Glomerular endothelial cell (primary cell): ENCODE measurements at places on chromosomes 2 and 18.

DNA sequence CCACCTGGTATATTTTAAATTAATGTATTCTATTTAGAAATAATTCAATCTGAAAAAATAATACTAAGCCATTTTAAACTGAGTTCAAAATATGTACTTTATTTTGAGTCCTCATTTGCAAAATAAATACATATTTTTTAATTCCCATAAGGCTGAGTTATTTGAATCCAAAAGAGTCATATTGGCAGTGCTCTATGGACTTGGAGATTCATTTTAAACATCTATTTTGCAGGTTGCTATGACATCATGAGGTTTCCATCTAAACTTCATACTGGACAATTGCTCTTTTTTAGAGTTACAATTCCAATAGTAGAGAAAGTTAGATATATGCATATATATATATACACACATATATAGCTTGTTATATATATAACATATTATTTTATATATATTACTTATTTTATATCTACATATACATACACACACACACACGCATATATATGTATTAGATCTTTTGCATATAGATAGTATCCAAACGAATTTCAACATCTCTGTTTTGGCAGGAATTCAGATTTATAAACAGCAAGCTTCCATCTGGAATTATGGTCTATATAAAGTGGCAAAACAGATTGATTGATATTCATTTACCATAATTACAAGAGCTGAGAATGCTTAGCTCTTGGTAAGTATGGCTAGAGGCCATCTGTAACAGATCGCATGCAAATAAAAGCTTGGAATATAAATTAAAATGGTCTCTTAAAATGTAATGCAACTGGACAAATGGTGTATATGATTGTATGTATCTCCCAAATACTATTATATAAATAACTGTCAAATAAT is 34.9 kb downstream of the NOL4 start:
- DNase-seq: no peak

- DNase-seq: no peak
Measured at GRCh38 chr18:21000667-21001066, 110.9 kb downstream of the ROCK1 start.

- DNase-seq: no peak
Measured at GRCh38 chr18:48157956-48158355, 227.5 kb upstream of the SMAD2 start.

DNA sequence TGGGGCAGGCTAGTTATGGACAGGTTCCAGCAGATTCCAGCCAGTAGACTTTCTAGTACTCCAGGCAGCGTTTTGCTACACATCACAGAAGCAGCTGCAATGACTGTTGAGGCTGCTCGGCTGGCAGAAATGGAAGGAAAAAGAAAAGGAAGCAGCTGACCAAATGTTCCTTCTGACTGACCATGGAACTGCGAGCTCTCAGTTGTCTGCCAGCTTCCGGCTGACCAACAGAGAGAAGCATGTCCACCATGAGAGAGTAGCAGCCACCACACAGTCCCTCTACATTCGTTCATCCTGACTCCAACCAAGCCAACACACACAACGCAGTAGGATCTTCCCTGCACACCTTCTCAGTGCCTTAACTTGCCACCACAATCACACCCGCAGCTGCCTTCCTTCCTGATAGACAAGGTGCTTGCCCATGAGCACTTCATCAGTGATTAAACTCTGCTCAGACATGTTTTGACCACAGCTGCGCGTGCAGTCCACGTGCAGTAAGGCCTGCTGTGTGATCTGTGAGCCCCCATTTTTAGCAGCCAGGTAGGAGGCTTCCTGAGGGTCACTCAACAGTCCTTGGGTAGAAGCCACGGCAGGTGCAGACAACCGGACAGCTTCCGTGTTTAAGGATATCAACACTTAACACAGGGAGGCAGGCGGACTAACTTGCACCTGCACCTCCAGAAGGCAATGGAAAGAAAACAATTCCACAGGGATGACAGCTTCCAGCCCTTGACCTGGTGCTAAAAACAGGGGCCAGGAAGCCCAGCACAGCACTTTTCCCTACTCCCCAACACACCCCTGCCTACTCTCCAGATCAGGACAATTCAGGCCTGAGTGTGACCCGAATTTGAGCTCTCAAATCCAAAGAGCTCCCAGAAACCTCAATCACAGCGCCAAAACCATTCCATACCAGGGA is 996 bp downstream of the TGFBRAP1 start:
- no peak for DNase-seq

DNA sequence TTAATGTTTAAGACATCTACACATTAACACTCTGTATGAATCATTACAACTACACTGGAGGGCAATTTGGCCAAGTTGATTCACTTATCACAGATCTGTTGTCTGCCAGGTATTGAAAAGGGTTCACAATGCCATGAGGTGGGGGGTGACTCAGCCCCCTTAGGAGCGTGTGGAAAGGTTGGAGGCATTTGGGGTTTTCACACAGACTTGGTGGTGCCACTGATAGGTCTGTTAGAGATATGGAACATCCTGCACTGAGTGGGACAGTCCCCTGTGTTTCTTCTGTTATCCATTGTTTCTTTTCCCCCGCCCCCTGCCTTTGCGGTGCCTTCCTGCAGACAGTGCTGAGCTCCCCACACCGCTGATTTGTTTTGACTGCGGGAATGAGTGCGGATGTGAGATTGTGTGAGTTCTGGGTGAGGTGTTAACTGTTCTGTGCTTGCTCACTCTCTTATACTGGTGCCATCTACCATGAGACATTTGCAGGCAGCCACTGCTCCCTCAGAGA is 9.3 kb upstream of the TSN start:
- no peak for DNase-seq

- no peak for DNase-seq
Measured at GRCh38 chr2:46847185-46847710, 68.4 kb downstream of the MCFD2 start.
